ENCODE measurements at places on chromosomes 16 and 17.

DNA sequence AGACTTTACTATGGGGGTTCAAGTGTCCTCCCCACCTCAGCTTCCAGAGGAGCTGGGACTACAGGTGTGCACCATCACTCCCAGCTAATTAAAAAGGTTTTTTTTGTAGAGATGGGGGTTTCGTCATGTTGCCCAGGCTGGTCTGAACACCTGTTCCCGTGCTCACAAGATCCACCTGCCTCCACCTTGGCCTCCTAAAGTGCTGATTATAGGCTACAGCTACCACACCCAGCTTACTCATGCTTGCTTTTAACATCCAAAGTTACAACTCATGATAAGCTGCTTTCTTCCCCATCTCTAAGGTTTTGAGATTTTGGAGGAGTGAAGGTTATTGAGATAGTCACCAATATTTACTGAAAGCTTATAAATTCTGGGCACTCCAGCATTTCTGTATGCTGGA is 2.6 kb downstream of the NUP88 start:
- DNase-seq, result no peak

DNA sequence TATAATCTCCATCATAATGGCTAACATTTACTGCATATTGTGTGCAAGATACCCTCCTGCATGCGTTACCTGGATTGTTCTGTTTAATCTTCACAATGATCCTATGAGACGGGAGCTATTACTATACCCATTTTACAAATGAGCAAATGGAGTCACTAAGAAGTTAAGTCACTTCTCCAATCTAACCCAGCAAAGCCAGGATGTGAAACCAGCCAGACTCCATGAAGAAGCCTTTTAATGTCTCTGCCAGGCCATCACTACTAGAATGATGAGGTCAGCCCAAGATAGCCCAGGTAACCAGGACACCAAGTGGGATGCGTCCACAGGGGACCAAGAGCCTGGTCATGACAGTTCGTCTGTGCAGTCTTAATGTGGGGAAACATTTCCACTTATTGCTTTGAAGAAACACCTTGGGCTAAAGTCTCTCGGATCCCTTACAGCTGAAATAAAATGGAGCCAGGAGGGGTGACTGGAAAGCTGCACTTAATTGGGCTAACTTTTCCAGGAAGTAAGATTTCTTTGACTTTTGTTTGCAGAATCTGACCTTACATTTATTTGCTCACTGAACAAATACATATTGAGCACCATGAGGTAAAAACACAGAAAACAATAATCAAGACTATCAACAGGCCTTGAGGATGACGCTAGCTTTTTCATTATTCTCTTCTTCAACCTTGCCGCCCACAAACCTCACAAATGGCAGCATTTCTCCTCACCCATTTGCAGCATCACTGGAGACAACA is 926 bp upstream of the SHCBP1 start:
- DNase-seq, result no peak

DNA sequence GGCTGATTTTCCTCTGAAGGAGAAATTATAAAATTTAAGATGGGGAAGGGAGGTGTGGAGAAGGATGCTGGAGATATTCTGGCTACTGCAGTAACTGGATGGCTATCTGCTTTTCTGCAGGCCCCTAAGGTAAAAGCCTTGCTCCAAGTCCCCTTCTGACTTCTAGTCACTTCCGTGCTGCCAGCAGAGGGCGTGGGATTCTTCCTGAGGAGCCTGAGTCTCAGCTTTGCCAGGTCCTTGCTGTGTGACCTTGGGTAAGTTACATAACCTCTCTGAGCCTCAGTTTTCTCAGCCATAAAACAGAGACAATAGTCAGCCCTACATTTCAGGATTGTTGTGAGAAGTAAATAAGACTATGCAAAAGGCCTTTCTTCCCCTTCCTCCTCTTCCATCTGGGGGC is 24.3 kb upstream of the TMEM220 start:
- DNase-seq, result no peak

GRCh38 chr17:50573866-50574611 is 13.5 kb downstream of the CACNA1G start:
- no peak for DNase-seq

- DNase-seq, result no peak
These were observed 12.8 kb upstream of the NGFR start for GRCh38 chr17:49482144-49482817.

GRCh38 chr16:2769675-2770056 is 7.4 kb downstream of the ELOB start:
- no peak for DNase-seq

GRCh38 chr17:69441179-69441578 is 26.7 kb downstream of the MAP2K6 start:
- no peak for DNase-seq

DNA sequence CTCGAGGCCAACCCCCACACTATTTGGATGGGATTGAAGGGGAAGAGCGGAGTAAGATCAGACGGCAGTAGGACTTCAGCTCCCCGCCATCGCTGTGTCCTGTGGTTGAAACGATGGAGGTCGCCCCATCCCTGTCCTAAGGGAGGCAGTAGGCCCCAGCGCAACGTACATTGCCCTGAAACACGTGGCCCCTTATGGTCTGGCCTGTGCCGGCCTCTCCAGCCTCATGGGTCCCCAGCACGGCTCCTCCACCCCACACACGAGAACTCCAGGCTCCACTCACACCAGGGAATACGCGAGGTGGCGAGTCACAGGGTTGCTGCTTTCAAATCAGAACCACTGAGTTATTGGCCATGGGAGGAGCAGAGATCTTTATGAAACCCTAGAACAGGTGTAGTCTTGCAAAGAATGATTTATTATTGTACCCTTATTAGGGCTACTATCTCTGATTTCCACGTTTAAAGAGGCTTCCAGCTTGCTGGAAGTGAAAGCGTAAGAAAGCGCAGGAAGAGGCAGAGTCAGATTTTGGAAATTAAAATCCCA is 669 bp upstream of the DCTPP1 start:
- DNase-seq, result no peak

GRCh38 chr17:61519754-61520440 is 67.7 kb downstream of the TBX4 start:
- DNase-seq, result no peak

GRCh38 chr17:4154201-4154600 is 11.2 kb downstream of the CYB5D2 start:
- no peak for DNase-seq

Measured in midbrain (tissue), 1 donor.